ENCODE measurements at places on chromosomes 3 and 15. TPM values are rescaled to one million over a fixed set of nuclear protein-coding genes. Genes with fewer than 3 reads are reported as not detected.

DNA sequence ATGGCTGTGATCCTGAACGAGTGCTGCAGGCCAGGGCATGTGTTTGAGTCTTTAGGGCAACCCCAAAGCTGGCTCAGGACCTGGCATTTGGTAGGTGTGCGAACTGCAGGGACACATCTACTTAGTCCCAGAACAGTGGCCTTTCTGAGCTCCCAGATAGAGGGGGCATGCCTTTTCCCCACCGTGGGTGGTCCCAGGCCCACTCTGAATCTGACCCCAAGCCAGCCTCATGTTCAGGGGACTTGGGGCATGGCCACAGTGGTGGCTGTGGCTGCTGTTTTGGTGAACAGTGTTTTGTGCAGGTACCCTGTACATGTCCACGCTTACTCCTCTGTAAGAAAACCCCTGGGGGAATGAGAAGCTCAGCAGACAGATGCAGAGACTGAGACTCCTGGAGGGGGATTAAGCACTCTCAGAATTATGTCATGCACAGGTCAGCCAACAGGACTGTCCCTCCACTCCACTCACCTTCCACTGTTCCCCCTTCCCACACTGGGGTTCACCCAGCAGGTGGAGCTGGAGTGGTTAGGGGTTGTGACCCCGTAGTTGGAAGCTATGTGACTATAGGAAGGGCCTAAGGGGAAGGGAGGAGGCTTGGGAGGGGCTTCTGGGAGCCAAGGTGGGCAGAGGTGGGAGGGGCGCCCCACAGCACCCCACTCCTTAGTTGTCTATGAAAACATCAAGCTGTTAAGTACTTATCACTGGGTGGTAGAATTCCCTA, 16.4 kb downstream of the ESYT3 start:
- DNase-seq = no peak

DNA sequence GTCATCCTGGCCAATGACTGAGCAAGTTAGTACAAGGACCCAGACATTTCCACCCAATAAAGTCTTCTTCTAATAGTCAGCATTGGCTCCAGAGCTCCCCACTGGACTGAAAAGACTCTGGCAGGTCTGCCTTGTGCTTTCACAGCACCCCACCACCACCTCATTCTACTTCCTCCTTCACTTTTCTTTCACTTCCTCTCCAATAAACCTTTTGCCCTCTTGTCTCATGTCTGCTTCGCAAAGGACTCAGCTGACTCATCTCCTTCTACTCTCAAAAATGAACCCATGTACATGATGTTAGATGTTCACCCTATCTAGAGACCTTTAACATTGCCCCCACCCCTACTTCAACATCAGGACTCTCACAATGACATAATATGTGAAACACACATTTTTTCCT, 181.0 kb upstream of the PPP2R3A start:
- DNase-seq = no peak

The NR2E3 gene
- total RNA-seq = not detected

The WDR72 gene
- not detected for total RNA-seq

GRCh38 chr3:171077261-171077660, 50.7 kb upstream of the SLC2A2 start:
- no peak for DNase-seq

- DNase-seq = no peak
Observed at GRCh38 chr15:74868059-74868458, 5.1 kb downstream of the SCAMP2 start.

GRCh38 chr15:99424978-99425656, 140.7 kb upstream of the MEF2A start:
- peak; percentile 77 for DNase-seq

DNA sequence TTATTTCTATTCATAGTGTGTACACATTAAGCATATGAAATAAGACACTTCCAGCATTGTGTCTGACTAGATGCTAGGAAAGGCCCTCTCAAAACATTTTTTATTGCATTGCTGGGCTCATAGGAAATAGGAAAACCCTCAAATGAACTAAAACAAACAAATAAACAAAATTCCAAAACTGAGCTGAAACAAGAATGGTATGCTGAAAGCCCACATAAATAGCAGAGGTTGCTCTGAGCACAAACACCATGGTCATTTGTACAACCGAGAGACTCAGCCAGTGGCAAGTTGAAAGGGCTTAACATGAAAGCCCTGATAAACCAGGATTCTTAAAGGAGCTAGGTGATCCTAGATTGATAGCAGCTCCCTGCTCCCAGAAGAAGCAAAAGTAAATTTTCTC, 310.0 kb upstream of the WNT5A start:
- DNase-seq = no peak

GRCh38 chr15:25372298-25372697, 66.5 kb downstream of the UBE3A start:
- no peak for DNase-seq

GRCh38 chr3:155013427-155013826, 66.7 kb upstream of the MME start:
- DNase-seq = no peak

DNA sequence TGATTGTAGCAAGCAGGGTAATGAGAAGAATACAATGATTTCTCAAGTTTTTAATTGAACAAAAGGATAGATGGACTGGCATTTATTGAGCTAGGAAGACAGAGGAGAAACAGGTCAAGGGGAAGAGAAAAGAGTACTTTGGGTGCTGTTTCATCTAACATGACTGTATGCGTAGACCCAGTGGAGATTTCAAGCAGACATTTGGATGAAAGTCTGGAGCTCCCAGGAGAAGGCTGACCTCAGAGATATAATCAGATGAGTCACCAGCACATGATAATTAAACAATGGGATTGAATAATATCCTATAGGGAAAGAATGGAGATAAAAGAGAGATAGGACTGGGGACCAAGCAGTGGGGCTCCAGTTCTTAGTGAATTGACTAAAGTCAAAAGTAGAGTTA, 194.9 kb downstream of the ARRDC4 start:
- peak; percentile 74 for DNase-seq

The CELSR3 gene
- total RNA-seq = 5.8 TPM

The TNFAIP8L3 gene
- 0.07 TPM for total RNA-seq

GRCh38 chr3:120659285-120659684, 22.8 kb downstream of the HGD start:
- no peak for DNase-seq

The PGBD4 gene
- total RNA-seq = 1.3 TPM

GRCh38 chr3:147775816-147776530, 366.8 kb downstream of the ZIC1 start:
- no peak for DNase-seq

DNA sequence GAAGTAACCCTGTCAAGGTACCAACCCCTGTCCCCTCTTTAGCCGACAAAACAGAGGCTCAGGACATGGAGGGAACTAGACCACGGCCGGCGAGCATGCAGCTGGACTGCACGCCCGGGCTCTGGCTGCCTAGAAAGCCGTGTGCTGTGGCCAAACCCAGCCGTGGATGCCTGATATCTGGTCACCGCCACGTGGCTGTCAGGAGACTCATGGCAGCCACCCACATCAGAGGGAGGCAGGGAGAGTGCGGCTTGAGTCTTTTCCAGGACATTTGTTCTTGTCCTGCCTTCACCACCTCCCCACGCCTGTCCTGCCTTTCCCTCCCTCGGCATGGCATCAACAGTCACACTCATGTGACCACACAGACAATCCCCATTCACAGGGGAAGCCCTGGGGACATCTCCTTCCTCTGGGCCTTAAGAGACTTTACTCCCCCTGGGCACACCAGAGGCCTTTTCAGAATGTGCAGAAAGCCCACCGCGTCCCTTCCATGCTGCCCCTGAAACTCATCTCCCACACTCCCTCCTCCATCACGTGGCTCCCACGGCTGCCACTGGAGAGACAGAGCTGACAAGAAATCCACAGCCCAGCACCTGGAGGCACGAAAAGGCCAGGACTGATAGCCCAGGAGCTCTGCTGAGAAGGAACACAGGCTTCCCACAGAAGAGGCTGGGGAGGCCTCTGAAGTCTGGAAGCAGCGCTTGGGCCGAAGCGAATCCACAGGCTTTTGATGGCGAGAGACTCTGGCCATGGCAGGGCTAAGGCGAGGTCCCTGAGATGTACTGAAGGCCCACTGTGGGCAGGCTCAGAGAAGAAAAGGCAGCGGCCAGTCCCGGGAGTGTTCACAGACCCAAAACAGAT, 71.2 kb upstream of the IQSEC1 start:
- DNase-seq = no peak
